KBM-7 (cell line): ENCODE measurements at places on chromosomes 2 and 18.

- DNase-seq: no peak
Observed at GRCh38 chr2:3066831-3067230, 310.8 kb downstream of the EIPR1 start.

DNA sequence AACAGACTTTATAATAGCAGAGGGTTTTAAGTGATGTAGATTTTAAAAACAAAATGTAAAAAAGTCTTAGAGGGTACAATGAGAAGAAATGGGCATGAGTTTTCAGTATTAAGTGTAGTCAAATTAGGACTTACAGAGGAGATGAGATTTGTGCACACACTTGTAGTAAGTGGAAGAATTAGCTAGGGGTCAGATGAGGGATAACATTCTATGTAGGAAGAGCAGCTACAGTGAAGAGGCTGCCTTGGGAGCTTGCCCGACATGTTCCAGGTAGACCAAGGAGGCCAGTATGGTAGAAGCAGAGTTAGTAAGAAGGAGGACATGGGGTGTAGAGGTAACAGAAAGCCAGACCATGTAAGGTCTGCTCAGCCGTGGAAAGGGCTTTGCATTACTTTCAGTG lies 189.2 kb upstream of the DSEL start:
- DNase-seq: no peak

- no peak for DNase-seq
Observed at GRCh38 chr2:124540805-124541204, 515.7 kb downstream of the CNTNAP5 start.

GRCh38 chr2:159759577-159759976 lies 38.4 kb downstream of the CD302 start:
- no peak for DNase-seq

GRCh38 chr2:214946949-214947348 lies 137.5 kb upstream of the BARD1 start:
- no peak for DNase-seq

DNA sequence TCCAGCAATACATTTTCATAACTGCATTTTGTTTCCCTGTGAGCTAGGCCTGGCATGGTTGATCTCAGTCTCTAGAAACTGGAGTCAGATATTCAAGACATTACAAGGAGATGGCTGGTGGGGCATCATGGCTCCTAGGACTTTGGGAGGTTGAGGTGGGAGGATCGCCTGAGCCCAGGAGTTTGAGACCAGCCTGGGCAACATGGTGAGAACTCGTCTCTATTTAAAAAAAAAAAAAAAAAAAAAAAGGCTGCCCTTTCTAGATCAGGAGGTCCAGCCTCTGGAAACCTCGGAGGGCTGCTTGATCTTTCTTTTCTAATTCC lies 362 bp upstream of the VAMP8 start:
- no peak for DNase-seq

DNA sequence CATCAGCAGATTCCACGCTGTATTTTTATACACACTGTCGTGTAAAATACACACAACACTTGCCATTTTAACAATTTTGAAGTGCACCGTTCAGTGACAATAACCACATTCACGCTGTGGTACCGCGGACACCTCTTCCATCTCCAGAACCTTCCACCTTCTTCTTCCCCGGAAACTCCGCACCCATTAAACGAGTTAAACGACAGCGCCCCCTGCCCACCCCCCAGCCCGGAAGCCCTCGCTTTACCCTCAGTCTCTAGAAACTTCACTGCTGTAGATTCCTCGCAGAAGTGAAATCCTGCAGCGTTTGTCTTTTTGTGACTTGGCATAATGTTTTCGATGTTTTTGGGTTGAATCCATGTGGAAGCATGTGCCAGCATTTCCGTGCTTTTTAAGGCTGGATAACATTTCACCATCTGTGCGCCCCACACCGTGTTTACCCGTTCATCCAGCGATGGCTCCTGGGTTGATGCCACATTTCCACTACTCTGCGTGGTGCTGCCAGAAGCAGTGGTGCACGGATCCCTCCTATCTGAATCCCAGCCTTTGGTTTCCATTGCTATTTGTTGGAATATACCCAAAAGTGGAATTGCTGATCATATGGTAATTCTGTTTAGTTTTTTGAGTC lies 32.0 kb upstream of the TMEM18 start:
- no peak for DNase-seq

DNA sequence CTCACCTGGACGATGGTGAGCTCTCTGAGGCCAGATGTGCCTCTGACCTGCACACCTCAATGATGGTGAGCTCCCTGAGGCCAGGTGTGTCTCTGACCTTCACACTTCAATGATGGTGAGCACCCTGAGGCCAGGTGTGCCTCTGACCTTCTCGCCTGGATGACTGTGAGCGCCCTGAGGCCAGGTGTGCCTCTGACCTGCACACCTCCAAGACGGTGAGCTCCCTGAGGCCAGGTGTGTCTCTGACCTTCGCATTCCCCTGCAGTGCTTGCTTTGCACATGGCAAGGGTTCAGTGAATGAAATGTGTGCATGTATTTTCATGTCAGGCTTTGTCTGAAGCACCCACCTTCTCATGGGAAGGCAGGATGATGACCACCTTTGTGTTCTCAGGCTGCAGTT lies 95.5 kb downstream of the PTGR3 start:
- no peak for DNase-seq

DNA sequence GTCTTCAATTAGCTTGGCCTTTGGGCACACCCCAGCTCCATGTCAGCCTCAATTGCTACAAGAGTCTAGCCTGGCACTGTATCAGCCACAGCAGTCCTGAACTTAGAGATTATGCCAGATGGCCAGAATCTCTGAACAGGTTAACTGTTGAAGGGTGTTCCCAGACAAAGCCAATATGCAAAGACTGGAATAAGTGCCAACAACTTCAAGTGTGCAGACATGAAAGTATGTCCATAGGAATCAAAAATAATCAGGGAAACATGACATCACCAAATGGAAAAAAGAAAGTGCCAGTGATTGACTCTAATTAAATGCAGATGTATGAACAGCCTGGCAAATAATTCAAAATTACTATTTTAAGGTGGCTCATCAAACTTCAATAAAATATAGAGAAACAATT lies 98.5 kb upstream of the DOCK10 start:
- no peak for DNase-seq

DNA sequence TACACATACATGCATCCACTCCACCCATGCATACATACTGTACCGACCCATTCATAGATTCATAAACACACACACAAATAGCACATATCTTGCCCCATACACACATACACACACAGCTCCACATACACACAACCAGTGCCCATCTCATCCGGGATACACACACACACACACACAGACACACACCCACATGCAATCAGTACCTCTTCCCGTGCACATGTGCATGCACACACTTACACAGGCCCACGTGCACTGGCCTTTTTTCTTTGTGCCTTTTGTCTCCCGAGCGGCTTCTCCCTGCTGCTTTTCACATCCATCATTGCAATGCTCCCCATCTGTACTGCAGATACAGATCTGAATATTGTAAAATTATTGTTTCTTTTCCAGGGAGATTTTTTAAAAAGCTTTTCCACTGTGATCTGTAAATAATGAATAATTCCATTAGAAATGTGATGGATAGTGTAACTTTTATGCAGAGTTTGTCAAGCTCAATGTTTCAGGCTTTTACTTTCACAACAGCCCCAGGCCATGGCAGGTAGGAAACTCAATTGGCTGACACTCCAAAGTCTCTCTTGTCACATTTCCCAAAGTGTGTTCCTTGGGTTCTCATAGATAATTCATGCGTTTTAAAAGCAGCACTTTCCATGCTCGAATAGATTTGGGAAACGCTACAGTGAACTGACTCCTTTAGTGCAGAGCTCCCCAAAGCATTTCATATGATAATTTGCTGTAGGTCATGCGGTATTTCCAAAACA lies 393.5 kb downstream of the CTNNA2 start:
- DNase-seq: no peak

DNA sequence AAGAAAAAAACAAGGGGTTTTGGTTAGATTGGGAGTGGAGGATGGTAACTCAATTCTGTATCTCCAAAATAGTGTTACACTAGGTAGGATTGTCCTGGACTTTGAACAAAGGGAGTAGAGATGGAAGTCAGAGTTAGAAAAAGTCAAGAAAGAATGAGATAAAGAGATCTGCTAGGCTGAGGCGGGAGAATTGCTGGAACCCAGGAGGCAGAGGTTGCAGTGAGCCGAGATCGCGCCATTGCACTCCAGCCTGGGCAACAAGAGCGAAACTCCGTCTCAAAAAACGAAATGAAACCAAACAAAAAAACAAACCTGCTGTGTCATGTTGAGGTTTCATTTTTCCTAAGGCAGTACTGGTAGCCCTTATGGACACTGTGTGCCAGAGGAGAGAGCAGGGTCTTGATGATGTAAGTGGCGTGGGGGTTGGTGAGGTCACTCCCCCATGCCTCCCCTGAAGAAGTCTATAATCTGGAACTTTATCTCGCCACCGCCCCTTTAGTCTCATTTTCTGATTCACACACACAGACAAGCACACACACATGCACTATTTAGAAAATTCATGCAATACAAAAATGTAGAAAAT lies 10.5 kb downstream of the DRC1 start:
- DNase-seq: peak; percentile 51

DNA sequence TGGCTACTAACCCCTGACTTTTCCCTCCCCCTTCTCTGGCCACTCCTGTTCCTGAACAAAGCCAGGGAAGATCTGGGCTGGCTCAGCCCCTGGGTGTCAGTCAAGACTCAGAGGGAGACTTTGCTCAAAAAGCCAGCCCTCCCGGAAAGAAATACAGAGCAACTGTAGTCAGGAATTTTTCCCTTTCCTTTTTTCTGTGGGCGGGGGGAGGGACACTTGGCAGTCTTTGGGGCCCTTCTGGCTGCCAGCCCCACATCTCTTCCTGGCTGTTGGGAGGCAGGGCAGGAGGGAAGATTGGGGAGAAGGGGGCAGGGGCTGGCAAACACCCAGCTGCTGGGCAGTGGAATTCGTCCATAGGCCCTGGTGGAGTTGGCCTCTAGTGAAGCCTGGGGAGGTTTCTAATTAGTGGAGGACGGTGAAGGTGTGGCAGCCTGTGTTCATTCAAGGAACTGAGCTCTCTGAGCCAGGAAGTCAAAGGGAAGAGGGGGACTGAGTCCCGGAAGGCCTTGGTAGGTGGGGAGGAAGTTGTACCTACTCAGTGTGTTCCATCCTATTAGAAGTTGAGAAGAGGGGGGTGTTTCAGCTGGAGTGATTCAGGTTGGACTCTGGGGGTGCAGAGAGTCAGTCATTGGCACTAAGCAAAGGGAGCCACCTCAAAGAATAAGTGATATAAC lies 10.9 kb downstream of the IGFBP2 start:
- DNase-seq: no peak

- DNase-seq: no peak
Observed at GRCh38 chr2:63862806-63863205, 21.1 kb downstream of the UGP2 start.
